Left lung (tissue), 14 donors: ENCODE measurements at places on chromosomes 5 and 9. TPM values are rescaled to one million over a fixed set of nuclear protein-coding genes. Genes with fewer than 3 reads are reported as not detected.

CACNA1B gene
- 0.24 TPM for polyA plus RNA-seq

GRCh38 chr9:34796924-34797323, 87.0 kb upstream of the CCL21 start:
- H3K27ac ChIP-seq, result no peak overlapping the region
- H3K4me1 ChIP-seq, result no peaks in the 10 kb centered on the region
- DNase-seq, result no peak
- no peak overlapping the region for H3K4me3 ChIP-seq
- no peaks in the 10 kb centered on the region for H3K27me3 ChIP-seq
- H3K36me3 ChIP-seq, result no peaks in the 10 kb centered on the region

PRUNE2 gene
- 3.9 TPM for polyA plus RNA-seq

- DNase-seq, result no peak
- H3K27me3 ChIP-seq, result peaks cover 74% of the 10 kb centered on the region
These were observed at the start of gene TSLP for GRCh38 chr5:111071413-111071812. Gene TSLP, plus strand, starts transcription at chr5:111071713. Its CDS starts 178 bp downstream, at chr5:111071891.

DNA sequence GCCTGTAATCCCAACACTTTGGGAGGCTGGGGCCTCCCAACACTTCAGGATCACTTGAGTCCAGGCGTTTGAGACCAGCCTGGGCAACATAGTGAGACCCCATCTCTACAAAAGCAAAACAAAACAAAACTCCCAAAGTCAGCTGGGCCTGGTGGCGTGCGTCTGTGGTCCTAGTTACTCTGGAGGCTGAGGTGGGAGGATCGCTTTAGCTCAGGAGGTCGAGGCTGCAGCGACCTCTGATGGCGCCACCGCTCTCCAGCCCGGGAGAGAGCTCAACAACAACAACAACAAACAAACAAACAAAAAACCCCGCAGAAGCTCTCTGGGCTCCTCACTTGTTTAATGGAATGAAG, 528 bp downstream of the ACOT12 start:
- H3K27ac ChIP-seq, result no peak overlapping the region
- peak overlapping the region; percentile 30 for H3K4me3 ChIP-seq
- no peaks in the 10 kb centered on the region for H3K36me3 ChIP-seq
- DNase-seq, result no peak
- H3K4me1 ChIP-seq, result no peaks in the 10 kb centered on the region

NR2F1-AS1 gene
- polyA plus RNA-seq, result 43.9 TPM

ZNF618 gene
- 38.2 TPM for polyA plus RNA-seq

DNA sequence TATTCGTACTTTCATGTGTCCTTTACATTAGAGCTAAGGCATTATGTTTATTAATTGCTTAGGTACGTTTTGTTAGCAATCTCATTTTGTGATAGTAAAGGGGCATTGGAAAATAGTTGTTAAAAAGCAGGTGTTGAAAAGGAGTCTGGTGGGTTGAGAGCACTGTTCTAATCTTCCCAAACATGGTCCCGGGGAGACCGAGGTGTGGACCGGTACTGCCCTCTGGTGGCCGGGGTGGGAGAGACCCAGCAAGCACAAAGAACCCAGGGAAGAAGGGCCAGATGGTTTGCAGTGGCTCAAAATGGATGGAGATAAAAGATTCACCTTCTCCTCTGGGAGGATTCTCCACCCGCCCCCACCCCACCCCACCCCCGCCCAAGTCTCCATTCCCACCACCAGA, 26.1 kb downstream of the IDNK start:
- H3K27me3 ChIP-seq, result no peaks in the 10 kb centered on the region
- H3K4me1 ChIP-seq, result no peaks in the 10 kb centered on the region
- H3K36me3 ChIP-seq, result peaks cover 53% of the 10 kb centered on the region
- no peak overlapping the region for H3K27ac ChIP-seq
- peak; percentile 24 for DNase-seq

- no peaks in the 10 kb centered on the region for H3K36me3 ChIP-seq
- H3K27me3 ChIP-seq, result no peaks in the 10 kb centered on the region
- no peak overlapping the region for H3K4me3 ChIP-seq
- H3K4me1 ChIP-seq, result no peaks in the 10 kb centered on the region
These were observed 403.4 kb downstream of the MAN2A1 start for GRCh38 chr5:110092955-110093785.

DNA sequence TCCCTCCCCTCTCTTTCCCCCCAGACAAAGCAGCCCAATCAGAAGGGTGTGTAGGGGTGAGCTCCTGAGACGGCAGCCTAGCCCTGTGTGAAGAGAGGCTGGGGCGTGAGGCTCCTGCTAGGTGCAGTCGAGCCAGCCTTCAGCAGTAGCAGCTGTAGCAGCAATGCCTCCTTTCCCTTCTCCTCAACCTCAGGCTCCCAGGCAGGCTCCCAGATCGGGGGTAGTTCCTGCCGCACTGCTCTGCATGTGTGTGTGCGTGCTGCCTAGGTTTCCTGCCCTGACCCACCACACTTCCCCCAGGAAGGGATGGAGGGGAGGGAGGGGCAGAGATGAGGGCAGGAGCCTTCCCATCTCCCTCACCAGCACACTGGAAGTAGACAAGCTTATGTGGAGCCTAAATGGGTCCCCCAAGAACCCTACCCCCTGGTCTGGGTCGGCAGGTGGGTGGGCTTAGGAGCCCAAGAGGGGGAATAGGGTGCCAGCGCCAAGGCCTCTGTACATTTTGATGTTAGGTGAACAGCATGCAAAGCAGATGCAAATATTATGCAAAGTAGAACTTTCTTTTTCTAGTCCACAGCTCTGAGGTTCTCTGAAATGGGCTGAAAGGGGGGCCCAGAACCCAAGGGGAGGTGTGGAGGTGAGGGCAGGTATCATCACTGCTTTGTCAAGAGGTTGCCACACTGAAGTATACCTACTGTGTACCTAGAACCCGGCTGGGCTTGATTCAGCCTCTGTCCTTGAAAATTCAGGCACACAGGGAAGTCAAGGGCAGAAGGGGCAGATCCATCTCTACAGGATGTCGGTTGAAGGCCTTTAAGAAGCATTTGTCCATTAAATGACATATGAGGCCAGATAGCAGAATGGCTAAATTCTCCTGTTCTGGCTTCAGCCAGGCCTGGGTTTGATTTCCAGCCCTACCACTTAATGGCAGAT, 57.8 kb downstream of the CXXC5 start:
- H3K27ac ChIP-seq, result no peak overlapping the region
- peaks cover 24% of the 10 kb centered on the region for H3K4me1 ChIP-seq
- no peak overlapping the region for H3K4me3 ChIP-seq
- DNase-seq, result no peak
- no peaks in the 10 kb centered on the region for H3K36me3 ChIP-seq

DNA sequence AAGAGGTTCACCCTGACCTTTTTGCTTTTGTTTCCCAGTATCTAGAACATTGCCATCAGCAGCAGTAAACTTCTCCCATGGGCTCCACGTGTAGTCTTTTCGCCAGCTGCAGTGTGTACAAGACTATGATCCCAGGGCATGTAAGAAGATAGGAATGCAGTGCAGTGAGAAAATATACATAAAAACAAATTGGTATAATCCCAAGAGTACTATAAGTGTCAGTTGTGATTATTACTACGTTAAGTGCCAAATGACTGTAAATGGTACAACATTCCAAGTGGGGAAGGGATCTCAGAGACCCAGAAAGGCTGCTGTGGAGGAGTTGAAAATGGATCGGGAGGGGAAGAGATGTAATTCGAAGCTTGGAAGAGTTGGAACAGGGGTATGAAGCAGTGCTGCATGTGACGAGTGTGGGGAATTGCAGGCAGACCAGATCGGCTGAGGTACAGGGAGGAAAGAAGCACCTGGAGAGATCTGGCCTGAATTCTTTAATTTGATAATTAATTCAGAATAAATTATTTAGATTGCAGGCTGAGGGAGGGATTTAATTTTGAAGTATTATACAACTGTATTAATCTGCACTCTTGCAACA, 95.1 kb downstream of the FBXL7 start:
- no peak overlapping the region for H3K27ac ChIP-seq
- no peaks in the 10 kb centered on the region for H3K4me1 ChIP-seq
- no peak overlapping the region for H3K4me3 ChIP-seq

DNA sequence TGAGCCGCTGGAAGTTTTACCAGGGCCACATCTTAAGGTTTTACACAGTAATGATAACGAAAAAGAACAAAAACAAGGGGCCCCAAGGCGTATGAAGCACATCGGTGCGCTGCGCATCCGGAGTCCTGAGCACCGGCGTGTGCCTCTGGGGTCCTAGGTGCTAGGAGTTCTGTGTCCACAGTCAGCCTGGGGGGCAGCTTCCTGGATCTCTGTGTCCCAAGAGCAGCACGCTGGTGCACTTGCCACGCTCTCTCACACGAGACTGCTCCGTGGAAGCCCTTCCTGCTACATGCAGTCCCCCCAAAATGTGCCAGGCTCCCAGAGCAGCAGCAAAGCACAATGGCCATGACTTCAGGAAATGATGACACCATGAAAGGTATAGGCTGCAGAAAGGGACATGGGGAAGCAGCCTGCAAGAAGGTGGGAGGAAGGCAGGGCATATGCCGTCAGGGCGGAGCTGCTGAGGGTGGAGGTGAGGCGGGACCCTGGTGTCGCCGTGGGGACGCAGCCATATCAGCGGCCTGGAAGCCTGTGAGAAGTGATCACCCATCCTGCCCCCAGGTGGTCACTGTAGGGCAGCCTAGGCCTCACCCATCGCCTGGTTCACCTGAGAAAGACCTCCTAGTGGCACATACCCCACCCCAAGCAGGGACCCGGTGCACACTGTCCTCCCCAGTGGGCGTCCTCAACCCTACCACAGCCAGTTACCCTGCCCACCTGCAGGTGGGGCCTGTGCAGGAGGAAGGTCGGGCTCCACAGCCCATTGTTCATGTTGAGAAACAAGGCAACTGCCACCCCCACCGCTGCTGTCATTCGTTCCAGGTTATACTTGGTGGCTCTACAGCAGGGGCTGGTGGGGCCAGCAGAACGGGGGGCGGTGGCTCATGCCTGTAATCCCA, 23.6 kb upstream of the SLC6A3 start:
- no peak overlapping the region for H3K4me3 ChIP-seq
- H3K27ac ChIP-seq, result no peak overlapping the region
- H3K27me3 ChIP-seq, result no peaks in the 10 kb centered on the region
- no peaks in the 10 kb centered on the region for H3K4me1 ChIP-seq
- peak; percentile 76 for DNase-seq

- H3K4me1 ChIP-seq, result no peaks in the 10 kb centered on the region
- no peak overlapping the region for H3K4me3 ChIP-seq
- DNase-seq, result no peak
These were observed 341.5 kb upstream of the CCNH start for GRCh38 chr5:87754009-87754757.

GRCh38 chr5:24854850-24855249, 210.1 kb upstream of the CDH10 start:
- H3K4me1 ChIP-seq, result no peaks in the 10 kb centered on the region
- no peak for DNase-seq
- H3K36me3 ChIP-seq, result no peaks in the 10 kb centered on the region
- H3K4me3 ChIP-seq, result no peak overlapping the region

DNA sequence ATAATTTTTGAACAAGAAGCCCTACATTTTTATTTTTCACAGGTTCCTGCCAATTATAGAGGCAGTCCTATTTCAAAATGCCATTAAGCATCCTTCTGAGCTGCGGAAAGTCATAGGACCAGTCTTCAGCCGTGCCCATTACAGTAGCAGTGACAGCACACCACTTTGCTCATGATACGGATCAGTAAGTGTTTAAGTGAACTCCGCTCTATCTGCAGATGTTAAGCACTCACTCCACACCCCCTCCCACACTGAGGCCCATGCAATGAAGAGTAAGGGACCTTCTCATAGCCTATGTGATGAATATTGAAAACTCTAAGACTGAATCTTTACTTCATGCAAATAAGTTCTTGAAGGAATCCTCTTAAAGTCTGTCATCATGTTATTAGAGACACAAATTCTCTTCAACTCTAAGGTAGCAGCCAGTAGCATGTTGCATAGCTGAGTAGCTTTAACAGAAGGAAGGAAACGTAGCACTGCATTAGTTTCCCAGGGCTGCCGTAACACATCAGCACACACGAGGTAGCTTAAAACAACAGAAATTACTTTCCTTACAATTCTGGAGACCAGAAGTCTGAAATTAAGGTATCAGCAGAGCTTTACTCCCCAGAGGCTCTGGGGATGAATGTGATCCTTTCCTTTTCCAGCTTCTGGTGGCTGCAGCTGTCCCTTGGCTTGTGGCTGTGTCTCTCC, 20.3 kb upstream of the TAF11L2 start:
- DNase-seq, result no peak
- no peaks in the 10 kb centered on the region for H3K36me3 ChIP-seq
- H3K27ac ChIP-seq, result no peak overlapping the region
- H3K4me3 ChIP-seq, result no peak overlapping the region
- no peaks in the 10 kb centered on the region for H3K27me3 ChIP-seq

- no peaks in the 10 kb centered on the region for H3K36me3 ChIP-seq
- DNase-seq, result no peak
- no peak overlapping the region for H3K4me3 ChIP-seq
These were observed 462.6 kb downstream of the ENC1 start for GRCh38 chr5:74177961-74178360.

IRX1 gene
- 41.2 TPM for polyA plus RNA-seq

GRCh38 chr9:89295400-89295799, 15.6 kb upstream of the CKS2 start:
- no peaks in the 10 kb centered on the region for H3K4me1 ChIP-seq
- DNase-seq, result no peak
- no peak overlapping the region for H3K27ac ChIP-seq
- H3K27me3 ChIP-seq, result no peaks in the 10 kb centered on the region

PCA3 gene
- polyA plus RNA-seq, result 0.43 TPM

GRCh38 chr5:140108093-140109017, 5.6 kb upstream of the PURA start:
- peak overlapping the region; percentile 70 for H3K4me3 ChIP-seq
- H3K36me3 ChIP-seq, result no peaks in the 10 kb centered on the region
- peak overlapping the region; percentile 96 for H3K27ac ChIP-seq
- no peaks in the 10 kb centered on the region for H3K27me3 ChIP-seq

DNA sequence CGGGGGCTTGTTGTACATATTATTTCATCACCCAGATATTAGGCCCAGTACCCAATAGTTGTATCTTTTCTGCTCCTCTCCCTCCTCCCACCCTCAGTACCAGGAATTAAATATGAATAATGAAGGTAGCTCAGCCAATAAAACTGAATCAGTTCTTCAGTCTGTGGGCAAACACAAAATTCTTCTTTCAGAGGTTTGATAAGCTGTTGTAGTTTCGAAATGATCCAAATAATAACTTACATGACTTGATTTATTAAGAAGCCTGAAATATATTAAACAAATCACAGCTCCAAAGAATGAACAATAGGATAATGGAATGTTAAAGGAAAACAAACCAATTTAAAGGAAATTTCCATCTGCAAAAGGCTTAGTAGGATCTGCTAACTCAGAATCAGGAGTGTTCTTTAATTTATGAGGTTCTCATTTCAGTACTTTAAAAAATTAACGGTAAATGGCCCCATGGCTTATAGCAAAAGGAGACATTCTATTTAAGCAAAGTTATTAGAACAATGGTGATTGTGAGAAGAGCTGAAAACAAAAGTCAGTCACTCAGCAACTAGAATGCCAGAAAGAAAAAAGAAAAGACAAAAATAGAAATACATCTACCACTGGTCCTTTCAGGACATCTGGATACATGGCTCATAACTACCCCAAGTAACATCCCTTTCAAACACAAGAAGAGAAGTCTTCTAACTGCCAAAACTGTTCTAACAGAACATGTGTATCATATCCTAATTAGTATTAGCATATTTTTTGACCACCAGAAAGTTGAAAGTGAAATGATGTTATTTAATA, 62.4 kb downstream of the NR3C1 start:
- H3K4me1 ChIP-seq, result no peaks in the 10 kb centered on the region
- H3K4me3 ChIP-seq, result no peak overlapping the region
- no peaks in the 10 kb centered on the region for H3K36me3 ChIP-seq
- H3K27me3 ChIP-seq, result no peaks in the 10 kb centered on the region
- no peak for DNase-seq
